ENCODE measurements at places on chromosomes 4 and X.
A peak's percentile ranks its signal among the peaks of the same experiment; 100 is the strongest.

DNA sequence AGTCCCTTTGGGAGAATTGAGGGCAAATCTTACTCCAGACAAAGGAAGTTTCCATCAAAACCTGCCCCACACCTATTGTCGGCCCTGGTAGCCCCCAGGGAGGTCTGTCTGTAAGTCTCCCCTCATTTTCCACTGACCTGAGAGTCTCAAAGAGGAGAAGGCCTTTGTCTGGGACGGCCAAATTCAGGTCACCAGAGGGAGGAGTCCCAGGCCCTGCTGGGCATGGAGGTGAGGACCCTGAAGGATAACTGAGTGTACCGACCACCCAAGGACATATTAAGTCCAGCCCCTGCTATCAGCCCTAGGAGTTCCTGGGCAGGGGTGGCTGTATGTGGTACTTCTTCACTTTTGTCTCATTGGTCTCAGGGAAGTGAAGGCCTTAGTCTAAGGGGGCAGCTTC lies 229.9 kb downstream of the FGF13 start:
- no peak for DNase-seq

GRCh38 chr4:166169111-166169510 lies 296.1 kb downstream of the TLL1 start:
- no peak for DNase-seq

DNA sequence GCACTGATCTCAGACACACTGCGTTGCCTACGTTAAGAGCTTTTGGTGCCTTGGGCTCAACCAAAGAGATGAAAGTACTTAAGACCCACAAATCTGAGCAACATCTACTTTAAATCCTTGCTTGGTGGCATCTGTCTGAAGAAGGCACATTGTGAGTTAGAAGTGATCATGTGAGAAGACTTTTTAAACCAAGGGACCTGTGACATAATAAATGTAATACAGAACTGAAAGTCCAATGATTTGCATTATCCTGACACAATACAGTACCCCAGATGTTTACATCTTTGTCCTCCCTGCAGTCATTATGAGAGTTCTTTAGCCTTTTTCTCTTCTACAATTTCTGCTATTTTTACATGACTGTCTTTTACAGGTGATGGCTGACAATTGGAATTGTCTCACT lies 96.7 kb upstream of the FTHL17 start:
- DNase-seq = no peak

DNA sequence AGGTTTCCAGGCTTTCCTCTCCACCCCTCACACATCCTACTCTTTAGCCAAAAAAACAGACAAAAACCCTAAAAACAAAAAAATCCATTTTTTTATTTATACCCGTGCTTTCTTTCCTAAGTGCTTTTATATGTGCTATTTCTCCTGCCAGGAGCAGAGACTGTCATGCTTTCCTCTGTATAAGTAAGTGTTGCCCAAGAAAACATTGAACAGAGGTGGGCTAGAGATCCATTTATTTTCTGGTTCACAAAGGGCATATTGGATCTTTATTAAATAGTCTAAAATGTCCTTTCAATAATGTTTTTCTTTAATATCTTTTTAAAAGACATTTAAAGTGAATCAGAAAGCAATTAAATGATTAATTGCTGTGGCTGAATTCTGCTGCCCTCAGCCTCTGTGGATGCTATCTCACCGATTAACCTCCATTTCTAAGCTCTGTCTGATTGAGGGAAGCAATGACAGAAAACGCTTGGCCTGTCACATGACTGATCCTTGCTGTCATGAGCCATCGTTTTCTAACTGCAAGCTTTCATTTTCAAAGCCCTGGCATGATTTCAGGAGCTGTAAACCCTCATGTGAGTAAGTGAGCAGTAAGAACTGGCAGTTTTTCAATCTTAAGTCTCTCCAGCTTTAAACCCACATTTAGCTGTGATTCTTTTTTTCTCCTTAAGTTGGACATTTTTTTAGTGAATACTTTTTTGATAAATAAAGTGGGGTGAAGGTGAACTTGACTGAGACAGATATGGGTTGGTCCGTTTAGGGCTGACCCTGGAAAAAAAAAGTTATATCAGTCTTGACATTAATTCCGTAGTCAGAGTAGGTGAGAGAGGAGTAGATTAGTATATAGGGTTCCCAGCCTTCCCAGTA lies 180.7 kb upstream of the PGRMC2 start:
- peak; percentile 67 for DNase-seq

DNA sequence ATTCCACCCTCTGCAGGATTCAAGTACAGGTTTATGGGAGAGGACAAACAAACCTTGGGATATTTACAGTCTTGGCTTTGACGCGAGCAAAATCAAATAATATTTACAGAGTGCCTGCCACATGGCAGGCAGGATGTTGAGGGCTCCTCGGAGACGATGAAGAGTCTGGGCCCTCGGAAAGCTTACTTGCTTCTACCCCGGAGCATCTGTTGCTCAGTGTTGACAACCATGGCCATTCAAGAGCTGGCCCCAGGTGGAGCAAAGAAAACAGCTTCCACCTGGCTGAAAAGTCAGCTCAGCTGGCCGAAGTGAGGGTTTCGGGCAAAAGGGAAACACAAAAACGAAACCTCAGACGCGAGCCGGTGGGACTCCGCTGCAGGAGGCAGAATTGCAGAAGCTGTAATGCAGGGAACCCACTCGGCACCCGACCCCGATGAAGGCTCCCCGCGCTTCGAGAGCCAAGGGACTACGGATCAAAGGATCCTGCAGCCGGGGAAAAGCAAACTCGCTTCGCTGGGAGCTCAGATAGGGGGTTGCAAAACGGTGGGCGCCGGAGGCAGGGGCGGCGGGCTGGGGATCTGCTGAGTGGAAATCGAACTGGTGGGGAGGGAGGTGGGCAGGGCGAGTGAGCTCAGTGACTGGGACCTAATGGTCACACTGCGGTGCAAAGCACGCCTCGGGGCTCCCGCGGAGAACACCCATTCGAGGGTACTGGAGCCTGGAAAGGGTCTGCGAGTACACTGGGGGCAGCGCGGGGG lies 805 bp downstream of the ATP8A1 start:
- DNase-seq = no peak

- DNase-seq = no peak
Measured at GRCh38 chr4:41359836-41360213, 103.1 kb downstream of the UCHL1 start.

- no peak for DNase-seq
Measured at GRCh38 chr4:164779811-164780216, 25.9 kb downstream of the SMIM31 start.

GRCh38 chrX:38225093-38225492 lies 4.4 kb upstream of the SRPX start:
- DNase-seq = peak; percentile 1

- no peak for DNase-seq
Measured at GRCh38 chr4:186190581-186191199, 677 bp upstream of the CYP4V2 start.

DNA sequence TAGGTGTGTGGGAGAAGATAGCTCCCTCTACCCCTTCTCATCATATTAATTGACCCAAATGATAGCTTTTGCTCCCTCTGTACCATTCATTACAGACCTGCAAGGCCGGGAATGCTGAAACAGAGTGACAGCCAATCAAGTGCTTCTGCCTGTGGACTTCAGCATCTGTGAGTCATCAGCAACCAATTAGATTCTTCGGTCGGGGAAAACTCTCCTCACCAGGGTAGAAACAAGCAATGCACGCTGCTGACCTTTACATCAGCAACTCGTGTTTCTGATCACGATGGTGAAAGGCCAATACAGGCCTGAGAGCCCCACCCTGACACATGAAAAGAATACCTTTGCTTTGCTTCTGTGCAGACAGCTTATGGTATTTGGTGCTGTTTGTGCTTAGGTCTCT lies 347.2 kb upstream of the DDX53 start:
- no peak for DNase-seq

GRCh38 chr4:106315476-106315967 lies 487 bp downstream of the TBCK start:
- peak; percentile 12 for DNase-seq

DNA sequence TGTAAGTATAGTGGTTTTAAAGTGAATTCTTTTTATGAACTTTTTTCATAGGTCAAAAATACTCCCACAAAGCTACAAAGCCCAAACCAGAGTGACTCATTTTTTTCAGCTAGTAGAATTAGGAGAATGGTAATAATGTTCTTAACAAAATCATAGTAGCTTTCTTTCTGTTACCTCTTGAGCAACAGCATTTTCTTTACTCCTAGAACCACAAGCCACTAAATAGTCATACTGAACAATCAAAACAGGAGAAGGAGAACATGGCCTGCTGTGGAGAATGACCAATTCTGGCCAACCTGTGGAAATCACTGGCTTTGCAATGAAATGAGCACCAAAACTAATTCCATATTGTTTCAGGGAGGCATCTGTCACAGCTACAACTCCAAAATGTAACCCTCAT lies 112.9 kb downstream of the AMMECR1 start:
- DNase-seq = peak; percentile 56

DNA sequence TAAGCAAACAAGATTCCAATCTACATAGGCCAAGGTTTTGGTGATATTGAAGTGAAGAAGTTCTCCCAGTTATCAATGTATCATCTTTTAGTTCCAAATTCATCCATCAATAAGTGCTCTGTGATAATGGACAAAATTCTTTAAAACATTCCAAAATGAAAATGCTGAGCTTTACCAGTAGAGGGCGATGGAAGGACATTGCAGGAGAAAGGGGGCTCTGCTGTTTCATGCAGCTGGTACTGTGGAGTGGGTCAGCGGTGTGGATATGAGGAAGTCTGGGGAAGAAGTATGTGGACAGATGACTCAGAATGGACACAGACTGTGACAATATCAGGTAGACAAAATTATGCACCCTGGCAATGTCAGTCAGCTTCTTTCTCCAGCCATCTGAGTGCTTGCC lies 46.6 kb upstream of the HS6ST2 start:
- DNase-seq = no peak

- DNase-seq = no peak
Measured at GRCh38 chr4:79290376-79290775, 35.5 kb downstream of the NAA11 start.

GRCh38 chrX:21632027-21632426 lies 26.1 kb downstream of the KLHL34 start:
- no peak for DNase-seq

- DNase-seq = no peak
Measured at GRCh38 chrX:133681421-133681820, 266.1 kb upstream of the GPC4 start.

DNA sequence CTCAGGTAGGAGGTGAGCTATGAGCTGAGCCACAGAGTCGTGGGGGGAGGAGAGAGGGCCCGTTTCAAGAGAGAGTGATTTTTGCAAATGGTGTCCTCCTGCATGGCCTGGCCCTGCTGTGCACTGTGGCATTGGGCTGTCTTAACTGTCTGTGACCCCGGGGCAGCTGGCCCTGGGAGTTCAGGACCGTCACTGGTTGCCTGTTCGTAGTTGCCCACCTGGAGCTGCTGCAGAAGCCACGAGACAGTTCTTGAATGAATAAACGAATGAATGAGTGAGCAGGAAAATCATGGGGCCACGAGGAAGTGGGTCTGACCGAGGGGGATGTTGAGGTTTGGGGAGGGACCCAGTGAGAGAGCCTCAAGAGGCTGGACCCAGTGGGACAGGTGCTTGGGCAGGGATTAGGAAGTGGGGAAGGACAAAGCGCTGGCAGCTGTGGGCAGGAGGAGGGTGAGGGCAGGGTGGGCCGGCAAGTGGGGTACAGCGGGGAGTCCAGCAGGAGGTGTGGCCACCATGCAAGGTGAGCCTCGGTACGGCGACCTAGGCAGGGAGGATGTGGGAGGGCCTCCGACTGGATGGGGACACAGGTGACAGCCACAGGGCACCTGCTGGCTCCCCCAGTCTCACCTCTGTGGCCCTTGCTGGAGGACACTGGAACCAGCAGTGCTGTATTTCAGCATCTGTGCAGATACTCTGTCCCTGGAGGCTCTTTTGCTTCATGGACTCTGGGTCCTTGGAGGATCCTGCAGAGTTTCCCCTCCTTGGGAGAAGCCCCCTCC lies 10.2 kb downstream of the RGS12 start:
- DNase-seq = no peak

GRCh38 chr4:118969359-118969758 lies 80.7 kb downstream of the SYNPO2 start:
- DNase-seq = peak; percentile 50

Data from NCI-H226 (cell line).